Mammary epithelial cell (primary cell): ENCODE measurements at places on chromosomes 1 and 21. TPM values are rescaled to one million over a fixed set of nuclear protein-coding genes. Genes with fewer than 3 reads are reported as not detected.

DNA sequence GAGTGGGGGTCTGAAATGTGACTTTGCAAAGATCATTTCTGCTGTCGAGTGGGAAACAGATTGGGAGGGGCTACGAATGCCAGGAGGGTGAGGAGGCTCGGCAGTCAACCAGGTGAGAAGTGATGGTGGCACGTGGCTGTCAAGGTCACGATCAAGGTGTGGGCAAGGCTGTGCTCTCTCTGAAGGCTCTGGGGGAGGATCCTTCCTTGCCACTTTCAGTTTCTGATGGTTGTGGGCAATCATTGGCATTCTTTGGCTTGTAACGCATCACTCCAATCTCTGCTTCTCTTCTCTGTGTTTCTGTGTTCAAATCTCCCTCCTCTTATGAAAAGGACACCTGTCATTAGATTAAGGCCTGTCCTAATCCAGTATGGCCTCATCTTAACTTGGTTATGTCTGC, 6.1 kb upstream of the SPSB1 start:
- no peak for DNase-seq

Gene KCNA2
- not detected for polyA plus RNA-seq

DNA sequence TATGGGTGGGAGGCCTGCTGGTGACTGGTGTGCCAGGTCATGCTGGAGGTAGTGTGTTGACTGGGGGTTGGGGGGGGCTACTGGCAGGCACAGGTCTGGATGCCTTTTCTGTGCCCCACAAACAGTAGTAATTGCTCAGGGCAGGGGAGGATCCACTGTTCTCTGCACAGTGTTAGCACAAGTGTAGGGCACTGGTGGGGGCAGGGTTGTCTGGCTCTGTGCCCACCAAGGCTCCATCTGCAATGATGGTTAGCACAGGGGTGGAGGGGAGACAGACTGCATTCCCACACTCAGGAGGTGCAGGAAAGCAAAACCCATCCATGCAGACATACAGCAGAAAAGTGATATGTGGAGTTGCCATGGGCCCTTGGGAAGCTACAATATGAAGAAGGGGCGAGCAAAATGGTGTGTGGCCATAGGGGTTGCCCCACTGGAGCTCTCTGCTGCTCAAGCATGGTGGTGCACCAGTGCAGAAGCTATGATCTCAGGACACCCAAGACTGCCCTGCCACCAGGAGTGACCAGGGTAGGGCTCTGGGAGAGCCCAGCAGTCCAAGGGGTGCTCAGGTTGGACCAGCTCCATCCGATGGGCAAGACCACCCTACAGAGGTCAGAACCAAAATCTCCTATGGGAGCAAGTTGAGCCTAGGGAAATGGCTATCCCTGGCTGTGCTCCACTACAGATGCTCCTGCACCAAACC, 122.2 kb upstream of the KCTD3 start:
- no peak for DNase-seq

DNA sequence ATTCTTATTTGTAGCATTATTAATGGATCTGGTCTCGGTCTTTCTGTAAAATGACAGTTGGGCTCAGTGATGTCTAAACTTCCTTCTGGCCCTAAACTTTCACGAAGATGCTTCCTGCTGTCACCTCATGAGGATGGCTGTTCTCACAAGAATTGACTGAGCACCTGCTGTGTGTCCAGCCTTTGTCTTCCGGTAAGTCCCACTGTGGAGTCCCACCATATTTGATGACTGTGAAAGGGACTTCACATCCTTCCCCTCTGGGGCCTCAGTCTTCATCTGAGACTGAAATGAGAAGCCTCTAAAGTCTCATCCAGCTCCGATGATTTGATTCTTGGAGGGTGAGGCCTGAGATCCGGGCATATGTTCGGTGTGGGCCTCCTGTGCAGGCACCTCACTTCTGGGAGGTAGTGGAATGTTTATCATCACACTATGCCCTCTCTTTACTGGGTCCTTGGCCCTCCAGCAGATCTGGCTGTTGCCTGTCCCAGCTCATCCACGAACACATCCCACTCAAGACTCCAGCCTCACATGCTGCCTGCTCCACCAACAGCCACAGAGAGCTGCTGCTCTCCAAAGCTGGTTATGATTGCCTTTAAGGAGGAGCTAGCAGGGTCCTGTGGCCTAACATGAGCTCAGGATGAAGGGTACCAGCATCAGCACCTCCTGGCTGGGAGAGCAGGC, 95.8 kb downstream of the KCNN3 start:
- DNase-seq, result no peak

Gene CFAP74
- not detected for polyA plus RNA-seq

Gene RNF19B
- polyA plus RNA-seq, result 32.3 TPM

- no peak for DNase-seq
These were observed 37.8 kb upstream of the FMOD start for GRCh38 chr1:203388683-203389082.

Gene AIM2
- 0.08 TPM for polyA plus RNA-seq

Gene IL19
- polyA plus RNA-seq, result not detected

GRCh38 chr1:235650341-235651169, 971 bp upstream of the GNG4 start:
- no peak for DNase-seq

GRCh38 chr1:6582370-6582769, 2.6 kb downstream of the ZBTB48 start:
- DNase-seq, result no peak

DNA sequence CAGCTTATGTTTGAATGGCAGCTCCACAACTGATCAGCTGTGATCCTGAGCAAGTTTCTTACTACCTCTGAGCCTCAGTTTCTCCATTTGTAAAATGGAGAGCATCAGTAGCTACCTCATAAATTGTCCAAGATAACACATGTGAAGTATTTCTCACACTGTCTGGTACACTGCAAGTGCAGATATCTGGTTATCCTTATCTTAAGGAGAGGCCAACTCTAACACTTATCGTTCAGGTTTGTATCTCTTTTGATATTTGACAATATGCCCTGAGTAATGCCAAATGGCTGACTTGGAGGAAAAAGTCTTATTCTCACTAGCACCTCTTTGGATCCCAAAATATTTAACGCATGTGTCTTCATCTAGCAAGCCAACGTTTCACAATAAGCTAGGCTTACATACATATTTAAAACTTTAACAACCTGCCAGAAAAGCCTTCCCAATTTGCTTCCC, 2.7 kb downstream of the CSRP1 start:
- no peak for DNase-seq

GRCh38 chr1:164699815-164700491, 141.0 kb downstream of the PBX1 start:
- DNase-seq, result no peak

GRCh38 chr21:26169061-26169610, 1.4 kb downstream of the APP start:
- peak; percentile 60 for DNase-seq

GRCh38 chr1:39525366-39526165, 34.1 kb downstream of the BMP8A start:
- DNase-seq, result no peak

- no peak for DNase-seq
These were observed 4.4 kb downstream of the POU3F1 start for GRCh38 chr1:38041936-38042834.

GRCh38 chr1:119380983-119381662, 12.5 kb downstream of the HAO2 start:
- peak; percentile 37 for DNase-seq

Gene SHE
- not detected for polyA plus RNA-seq

- DNase-seq, result no peak
These were observed 201.7 kb upstream of the CHRM3 start for GRCh38 chr1:239184561-239185244.
